ENCODE measurements at places on chromosomes 5 and 9.

DNA sequence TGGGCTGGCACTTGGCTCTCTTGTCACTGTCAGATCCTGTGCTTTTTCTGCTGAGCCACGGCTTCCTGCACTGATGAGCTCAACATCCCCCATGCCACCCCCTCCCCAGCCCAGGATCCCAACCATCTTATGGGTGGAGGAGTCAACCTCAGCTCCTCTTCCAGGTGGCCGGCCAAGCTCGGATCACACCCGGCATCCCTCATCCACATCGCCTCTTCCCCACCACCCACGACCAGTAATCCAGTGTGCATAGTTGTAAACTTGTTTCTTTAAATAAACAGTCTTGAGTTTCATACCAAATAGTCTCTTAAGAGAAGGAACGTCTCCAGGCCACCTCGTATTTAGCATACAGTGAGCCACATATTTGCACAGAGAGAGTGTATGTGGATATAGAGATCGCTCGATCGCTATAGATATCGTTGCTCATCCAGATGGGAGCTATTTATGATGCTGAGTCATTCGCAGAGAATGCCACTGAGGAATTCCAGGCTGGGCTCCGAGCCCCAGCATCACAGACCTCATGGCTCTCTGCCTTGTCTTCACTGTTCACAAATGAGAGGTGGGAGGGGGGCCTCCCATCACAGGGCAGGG is 61.8 kb upstream of the CPLX2 start:
- peak; percentile 99 for DNase-seq

DNA sequence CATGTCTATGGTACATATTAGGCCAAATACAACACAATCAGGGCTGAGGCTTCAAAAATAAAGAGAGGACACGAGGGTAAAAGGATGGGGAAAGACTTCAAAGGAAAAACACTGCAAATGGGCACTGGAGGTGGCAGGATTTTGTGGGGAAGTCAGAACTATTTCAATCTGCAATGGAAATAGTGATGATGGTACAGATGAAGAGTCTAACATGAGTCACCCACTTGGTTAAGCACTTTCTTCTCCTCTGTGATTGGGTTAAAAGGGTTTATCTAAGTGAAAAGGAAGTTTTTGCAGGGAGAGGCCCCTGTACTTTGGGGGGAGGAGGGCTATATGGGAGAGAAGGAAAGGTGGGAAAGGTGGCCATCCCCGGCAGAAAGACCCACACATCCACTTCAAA is 4.5 kb upstream of the SH3GL2 start:
- no peak for DNase-seq

- DNase-seq, result no peak
Measured at GRCh38 chr9:5978523-5978922, 36.9 kb downstream of the RANBP6 start.

- peak; percentile 18 for DNase-seq
Measured at GRCh38 chr5:168132241-168132641, 159.2 kb upstream of the WWC1 start.

Measured in EL (cell line).